ENCODE measurements at places on chromosomes 13 and 19.

DNA sequence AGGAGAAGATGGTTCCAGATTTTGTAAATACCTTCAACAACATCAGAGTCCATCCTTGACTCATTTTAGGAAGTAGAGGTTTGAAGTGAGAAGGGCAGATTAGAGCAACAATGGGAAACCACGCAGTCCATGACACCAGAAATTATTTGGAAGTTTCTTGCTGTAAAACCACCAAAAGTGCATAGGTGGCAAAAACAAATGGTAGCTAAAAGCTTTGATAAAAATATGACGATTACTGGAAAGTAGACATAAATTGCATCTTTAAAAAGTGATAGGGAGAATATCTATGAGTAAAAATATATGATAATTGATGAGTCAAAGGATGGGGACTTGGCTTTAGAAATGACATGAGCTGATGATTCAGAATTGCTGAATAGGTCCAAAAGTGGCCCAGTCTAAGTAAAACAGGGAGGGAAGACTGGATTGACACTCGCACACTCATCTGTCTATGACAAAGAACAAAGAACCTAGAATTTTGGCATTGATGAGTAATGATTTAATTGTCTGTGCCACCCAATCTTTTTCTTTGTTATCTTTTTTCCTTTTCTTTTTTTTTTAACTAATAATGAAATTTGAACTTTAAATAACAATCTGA lies 472.2 kb downstream of the MYO16 start:
- DNase-seq = no peak

DNA sequence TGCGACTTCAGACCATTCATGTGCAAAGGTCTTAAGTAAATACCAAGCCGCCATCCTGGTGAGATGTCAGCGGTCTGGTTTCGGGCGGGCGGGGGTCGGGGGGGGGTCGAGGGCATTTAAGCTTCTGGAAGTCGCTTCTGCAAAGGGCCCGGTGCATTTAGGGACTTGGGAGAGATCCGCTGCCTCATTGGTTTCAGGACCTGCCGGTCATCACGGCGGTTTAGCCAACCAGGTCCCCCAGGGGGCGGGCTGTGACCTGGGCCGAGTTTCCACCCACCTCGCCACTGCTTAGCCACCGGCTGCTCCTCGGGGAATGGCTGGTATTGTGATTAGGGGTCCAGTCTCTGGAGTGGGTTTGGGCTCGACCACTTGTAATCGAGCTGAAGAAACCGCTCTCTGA lies 7.8 kb downstream of the ANKLE1 start:
- no peak for DNase-seq

GRCh38 chr19:35080613-35081170 lies 34.9 kb upstream of the FXYD3 start:
- DNase-seq = no peak

DNA sequence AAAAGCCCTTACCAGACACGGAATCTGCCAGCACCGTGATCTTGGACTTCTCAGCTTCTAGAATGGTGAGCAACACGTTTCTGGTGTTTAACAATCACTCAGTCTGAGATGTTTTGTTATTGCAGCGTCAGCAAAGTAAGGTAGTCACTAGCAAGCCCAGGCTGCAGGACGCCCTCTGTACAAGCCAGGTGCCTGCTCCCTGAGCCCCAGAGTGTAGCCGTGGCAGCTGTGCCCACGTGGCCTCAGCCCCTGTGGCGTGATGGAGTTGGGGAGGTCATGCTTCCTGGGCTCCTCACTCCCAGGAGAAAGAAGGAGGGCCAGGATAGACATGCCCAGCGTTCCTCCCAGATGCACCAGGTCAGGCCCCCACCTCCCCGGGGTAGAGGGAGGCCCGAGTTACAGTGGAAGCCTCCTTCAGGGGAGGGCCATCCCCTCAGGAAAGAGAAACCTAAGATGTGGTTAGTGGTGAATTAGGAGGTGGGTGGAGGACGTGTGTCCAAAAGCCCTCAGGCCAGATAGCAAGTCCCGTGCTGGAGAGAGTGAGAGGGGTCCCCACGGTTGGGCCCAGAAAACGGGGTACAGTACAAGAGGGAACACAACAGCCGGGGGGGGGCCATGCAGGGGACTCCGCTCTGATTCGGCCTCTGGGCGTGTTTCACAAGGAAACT lies 169.6 kb upstream of the SOX1 start:
- no peak for DNase-seq

DNA sequence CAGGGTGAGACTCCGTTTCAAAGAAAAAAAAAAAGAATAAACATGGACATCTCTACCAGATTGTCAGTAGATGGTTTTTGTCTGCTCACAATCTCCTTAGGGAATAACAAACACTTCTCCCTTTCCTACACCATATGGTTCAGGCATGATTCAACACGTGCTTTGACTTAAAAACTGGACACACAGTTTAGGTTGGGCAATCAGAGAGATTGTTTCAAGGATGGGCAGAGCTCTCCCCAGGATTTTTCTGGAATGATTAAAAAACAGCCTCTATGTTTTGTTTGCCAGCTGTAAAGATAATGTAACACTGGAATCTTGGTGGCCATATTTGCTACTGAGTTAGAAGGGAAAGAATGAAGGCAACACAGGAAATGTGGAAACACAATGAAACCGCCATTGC lies 150.1 kb upstream of the TSC22D1 start:
- no peak for DNase-seq

GRCh38 chr19:32674153-32674930 lies 638 bp downstream of the ANKRD27 start:
- peak; percentile 34 for DNase-seq

GRCh38 chr13:104043184-104043583 lies 977.0 kb upstream of the SLC10A2 start:
- peak; percentile 7 for DNase-seq

DNA sequence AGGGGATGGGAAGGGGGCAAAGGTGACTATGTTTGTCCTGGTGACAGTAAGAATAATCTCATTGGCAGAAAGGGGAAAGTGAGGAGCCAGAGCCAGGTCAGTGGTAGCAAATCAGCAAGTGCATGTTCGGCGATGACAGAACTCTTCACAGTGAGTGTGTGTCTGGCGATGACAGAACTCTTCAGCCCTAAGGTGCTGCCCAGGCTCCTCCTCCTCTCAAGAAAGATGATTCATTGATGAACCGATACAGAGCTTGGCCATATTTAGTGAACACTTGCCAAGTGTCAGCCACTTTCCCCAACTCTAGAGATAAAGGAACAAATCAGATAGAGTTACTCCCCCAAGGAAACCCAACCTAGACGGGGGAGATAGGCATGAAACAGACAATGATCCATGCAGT lies 199.3 kb upstream of the UBL3 start:
- no peak for DNase-seq

DNA sequence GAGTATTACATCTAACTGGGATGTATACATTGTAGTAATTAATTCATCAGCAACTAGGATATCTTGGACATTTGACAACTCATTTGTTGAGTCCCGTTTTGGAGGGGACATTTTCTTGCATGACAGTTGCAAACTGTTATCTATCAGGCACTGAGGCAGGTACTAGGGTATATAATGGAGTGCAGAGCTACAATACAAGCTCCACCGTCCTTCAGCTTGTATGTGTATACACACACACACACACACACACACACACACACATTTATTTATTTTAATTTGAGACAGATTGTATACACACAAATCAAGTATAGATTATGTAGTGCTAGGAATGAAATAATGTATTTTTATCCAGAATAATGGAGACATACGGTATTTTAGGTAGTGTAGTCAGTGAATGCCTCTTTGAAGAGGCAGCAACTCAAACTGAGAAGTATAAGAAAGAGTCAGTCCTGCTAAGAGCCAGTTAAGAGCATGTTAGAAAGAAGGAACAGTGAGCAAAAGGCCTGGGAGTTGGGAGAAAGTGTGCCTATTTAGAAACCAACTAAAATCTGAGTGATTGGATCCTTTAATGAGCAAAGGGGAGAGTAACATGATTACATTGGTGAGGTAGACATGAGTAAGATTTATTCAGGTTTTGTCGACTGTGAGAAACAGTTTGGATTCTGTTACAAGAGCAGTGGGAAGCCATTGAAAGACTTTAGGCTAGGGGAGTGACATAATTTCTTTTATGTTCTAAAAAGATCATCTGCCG lies 74.5 kb downstream of the NBEA start:
- peak; percentile 3 for DNase-seq

- no peak for DNase-seq
Observed at GRCh38 chr13:105097521-105097920, 1437.9 kb downstream of the EFNB2 start.

DNA sequence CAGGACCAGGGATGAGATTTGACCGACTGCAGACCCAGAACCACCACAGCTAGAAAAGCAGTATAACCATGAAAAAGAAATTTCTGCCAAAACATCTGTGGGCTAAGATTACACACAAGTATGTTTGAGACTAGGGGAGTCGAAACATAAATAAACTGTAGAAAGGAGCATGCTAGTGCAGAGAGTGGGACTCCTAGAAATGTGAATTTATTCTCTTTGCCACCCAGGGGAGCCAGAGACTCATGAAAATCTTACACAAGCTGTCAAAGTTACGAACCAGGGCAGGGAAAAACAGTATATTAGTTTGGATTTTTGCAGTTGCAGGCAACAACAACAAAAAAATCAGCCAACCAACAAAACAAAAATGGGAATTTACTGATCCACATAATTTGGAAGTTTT lies 12.3 kb upstream of the HSPH1 start:
- peak; percentile 32 for DNase-seq

DNA sequence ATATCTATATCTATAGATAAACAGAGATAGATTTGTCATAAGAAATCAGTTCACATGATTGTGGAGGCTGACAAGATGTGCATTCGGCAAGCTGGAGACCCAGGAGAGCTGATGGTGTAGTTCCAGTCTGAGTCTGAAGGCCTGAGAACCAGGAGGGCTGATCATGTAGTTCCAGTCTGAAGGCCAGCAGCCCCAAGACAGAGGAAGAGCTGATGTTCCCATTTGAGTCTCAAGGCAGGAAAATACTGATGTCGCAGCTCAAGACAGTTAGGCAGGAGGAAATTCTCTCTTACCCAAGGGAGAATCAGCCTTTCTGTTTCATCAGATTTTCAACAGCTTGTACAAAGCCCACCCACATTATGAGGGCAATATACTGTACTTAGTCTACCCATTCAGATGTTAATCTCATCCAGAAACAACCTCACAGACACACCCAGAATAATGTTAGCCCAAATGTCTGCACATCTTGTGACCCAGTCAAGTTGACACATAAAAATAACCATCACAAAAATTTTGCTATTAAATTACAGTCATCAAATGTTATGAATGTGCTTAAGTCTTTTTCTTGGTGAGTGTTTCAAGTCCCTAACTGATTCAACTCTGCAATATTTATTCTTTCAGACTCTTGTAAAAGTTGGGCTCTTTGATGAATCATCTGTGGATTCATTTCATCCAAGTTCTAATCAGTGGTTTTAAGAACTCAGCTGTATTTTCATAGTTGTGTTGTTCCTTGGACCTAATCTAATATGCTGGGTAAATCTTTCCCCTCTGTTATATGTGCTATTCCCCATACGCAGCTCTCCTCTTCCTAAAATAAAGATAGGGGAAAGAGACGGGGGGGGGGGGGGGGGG lies 22.7 kb upstream of the LRCH1 start:
- no peak for DNase-seq

DNA sequence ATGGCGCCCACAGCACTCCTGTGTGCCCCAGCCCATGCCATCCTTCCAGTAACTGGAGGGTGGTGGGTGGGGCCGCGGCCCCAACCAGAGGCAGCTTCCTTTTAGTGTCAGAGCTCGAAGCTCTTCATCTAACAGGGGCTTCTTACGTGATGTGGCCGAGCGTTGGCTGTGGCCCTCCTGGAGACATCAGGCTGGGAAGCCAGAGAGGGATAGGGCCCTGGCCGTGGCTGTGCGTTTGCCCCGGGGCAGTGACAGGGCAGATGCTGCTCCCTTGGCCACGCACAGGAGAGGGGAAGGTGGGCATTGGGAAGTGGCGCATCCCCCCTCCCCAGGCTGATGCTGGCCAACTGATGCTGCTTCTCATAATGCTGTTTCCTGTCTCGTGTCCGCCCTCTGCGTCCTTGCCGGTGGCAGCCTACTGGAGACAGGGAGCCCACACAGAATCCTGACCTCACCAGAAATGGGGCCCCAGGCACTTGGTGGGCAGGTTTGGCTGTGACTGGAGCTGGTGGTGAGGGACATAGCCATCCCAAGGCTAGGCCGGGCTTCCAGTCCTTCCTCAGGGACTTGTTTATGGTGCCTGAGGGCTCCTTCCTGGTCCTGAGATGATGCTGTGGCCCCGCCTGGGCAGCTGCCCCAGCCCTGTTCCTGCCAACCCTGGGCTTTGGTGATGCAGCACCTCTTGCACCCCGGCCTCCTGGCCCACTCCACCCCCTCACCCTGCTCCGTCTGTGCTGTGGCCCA lies 34.3 kb downstream of the ATP4B start:
- no peak for DNase-seq

DNA sequence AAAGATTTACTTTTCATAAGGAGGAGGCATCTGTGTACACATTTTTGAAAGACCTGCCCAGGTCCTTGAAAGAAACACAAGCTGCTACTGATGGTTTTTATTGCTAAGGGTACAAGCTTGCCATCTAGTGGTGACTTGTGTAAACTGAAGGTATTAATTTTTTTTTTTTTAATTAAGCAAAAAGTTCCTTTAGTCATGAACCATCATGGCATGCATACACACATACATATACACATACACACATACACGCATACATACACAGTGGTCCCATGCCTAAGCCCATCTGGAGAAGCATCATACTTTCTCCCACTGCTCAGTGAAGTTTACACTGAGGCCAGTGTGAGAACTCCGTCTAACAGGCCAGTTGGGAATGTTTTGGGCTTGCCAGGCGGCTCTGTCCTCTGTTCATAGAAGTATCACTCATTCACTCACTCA lies 312.5 kb downstream of the DCLK1 start:
- DNase-seq = peak; percentile 39

- DNase-seq = no peak
Observed at GRCh38 chr19:3658004-3658869, 31.6 kb upstream of the CACTIN start.

DNA sequence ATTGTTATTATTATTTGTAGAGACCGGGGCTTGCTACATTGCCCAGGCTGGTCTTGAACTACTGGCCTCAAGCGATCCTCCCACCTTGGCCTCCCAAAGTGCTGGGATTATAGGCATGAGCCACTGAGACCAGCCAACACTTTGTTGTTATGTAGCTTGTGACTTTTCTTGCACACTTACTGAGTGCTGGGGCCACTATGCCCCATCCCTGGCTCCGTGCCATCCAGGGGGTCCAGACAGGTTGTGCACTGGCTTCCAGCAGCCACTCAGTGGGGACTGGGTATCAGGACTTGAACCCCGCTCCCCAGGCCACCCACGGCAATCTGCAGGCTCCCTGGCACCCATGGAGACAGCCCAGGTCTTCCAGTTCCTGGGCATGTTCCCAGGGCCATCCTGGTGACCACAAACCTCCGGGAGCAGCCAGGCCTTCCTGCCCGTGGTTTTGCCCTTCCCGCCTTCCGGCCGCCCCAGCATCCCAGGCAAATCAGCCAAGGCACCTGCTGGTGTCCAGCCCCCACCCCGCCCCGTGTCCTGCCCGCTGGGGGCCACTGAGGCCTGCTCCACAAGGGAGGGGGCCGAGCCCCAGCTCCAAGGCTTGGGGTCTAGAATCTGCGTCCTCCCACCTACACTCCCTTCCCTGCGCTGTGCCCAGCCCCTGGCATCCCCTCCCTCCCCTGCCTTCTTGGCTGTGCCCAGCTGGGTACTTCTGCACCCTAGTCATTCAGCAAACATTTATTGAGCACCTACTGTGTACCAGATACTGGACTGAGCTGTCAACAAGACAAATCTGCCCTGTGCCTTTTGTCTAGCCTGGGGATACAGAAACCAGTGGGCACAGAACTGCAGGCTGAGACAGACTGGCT lies 23.7 kb upstream of the SEMA6B start:
- DNase-seq = no peak

GRCh38 chr13:70874636-70875035 lies 766.4 kb upstream of the KLHL1 start:
- DNase-seq = no peak

- no peak for DNase-seq
Observed at GRCh38 chr13:23622985-23623384, 52.8 kb downstream of the TNFRSF19 start.

Data from Ammon's horn (tissue), 1 donor.